ENCODE measurements at places on chromosomes 3 and 15.
A peak's percentile ranks its signal among the peaks of the same experiment; 100 is the strongest.

- DNase-seq, result no peak
These were observed 447.7 kb upstream of the DPPA4 start for GRCh38 chr3:109784852-109785631.

GRCh38 chr3:105996781-105997180 lies 128.0 kb upstream of the CBLB start:
- DNase-seq, result no peak

- no peak for DNase-seq
These were observed 38.7 kb upstream of the TNIK start for GRCh38 chr3:171498921-171499320.

- no peak for DNase-seq
These were observed 826 bp downstream of the SHC4 start for GRCh38 chr15:48962662-48963523.

DNA sequence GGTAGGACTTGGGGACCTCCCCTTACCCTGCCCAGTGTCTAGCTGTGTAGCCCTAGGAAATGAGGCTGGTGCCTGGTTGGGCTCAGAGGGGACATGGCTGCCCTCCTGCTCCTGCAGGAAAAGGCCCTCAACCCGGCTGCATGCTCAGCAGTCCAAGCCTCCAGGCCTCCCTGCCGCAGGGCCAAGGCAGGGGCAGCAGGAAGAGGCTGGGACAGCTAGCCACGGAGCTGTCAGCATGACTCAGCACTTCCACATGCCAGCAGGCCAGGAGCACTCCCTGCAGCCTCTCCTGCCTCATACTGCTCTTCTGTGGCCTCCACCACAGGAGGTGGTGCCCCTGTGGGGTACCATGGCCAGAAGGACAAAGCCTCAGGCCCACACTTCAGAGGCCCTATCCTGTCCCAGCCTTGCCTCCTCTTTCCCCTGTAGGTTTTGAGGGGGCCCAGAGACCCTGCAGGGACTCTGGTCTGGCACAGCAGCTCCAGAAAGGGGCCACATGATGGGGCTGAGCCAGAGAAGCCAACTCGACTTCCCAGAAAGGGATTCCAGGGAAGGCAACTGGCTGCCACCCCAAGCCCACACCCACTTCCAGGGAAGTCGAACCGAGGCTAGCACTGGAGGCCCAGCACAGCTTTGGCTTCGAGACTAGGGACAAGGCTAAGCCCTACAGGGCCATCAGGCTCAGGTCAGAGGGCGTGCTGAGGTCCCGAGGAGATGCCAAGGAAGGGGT lies 19.5 kb downstream of the TKT start:
- peak; percentile 67 for DNase-seq

DNA sequence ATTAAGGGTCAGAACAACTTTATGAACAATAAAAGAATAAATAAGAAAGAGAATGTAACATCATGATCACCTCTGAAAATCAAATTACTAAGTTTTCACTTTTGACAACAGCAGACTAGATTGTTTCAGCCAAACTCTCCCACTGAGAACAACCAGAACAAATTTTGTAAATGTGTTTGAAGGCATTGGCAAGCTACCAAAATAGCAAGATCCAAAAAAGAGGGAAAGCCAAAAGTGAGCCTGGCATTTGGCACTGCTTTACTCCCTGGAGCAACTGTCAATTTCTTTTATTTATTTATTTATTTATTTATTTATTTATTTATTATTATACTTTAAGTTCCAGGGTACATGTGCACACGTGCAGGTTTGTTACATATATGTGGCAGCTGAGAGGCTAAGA lies 67.2 kb downstream of the CFAP44 start:
- no peak for DNase-seq

GRCh38 chr3:140334132-140334929 lies 343.5 kb upstream of the TRIM42 start:
- DNase-seq, result no peak

DNA sequence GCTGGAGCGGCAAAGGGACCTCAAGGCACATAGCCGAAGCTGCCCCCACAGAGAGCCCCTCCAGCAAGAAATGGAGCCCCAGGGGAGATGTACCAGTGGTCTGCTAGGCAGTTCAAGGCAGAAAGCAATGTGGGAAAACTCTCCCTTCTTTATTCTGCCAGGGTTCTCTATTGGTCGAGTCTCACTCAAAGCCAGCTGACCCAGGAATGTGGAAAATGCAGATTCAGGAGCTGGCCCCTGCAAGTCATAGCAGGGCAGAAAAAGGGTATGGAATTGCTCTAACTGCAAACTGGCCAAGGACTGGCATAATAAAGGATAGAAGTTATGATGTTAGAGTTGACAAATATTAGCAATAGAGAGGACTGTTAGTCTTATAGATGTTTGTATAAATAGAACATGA lies 4.0 kb upstream of the TOPAZ1 start:
- no peak for DNase-seq

- no peak for DNase-seq
These were observed 64.5 kb upstream of the CCR4 start for GRCh38 chr3:32886911-32887310.

- no peak for DNase-seq
These were observed 251.0 kb downstream of the ROBO1 start for GRCh38 chr3:79516795-79517194.

DNA sequence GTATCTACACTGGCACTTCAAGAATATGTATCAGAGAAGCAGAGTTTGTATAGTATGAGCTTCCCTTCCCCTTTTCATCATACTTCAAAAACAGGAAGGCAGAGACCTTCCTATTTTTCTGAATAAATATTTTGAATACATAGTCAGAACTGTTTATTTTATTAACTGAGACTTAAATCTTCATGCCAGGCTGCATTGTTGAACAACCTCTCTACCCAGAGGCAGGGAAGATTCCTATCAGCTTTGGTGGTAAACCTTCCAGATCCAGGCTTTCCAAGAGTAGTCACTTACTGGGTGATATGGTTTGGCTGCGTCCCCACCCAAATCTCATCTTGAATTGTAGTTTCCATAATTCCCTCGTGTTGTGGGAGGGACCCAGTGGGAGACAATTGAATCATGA lies 217.4 kb upstream of the ATP11B start:
- DNase-seq, result no peak

DNA sequence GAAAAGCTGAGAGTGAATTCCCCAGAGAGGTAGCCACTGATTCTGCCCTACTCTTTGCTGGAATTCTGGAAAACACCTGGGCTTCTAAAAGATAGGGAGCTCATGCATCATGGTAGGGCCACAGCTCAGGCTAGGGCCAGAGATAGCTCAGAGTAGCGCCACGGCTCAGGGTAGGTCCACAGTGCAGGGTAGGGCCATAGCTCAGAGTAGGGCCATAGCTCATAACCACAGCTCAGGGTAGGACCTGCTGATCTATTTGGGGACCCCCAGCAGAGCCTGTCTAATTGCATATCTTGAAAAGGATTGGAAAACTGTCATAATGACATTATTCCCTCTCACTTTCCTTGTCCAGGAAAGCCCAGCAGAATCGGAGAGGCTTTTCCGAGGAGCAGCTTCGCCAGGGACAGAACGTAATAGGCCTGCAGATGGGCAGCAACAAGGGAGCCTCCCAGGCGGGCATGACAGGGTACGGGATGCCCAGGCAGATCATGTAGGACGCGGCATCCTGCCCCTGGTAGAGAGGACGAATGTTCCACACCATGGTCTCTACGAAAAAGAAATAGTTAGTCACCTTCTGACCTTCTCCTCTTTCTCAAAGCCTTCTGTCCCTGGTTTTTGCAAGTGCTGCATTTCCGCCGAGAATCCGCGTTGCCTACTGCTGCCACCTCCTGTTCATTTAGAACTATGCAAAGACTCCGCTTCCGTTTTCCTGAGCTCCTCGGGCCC lies 14.5 kb downstream of the TAGLN3 start:
- DNase-seq, result no peak

- no peak for DNase-seq
These were observed 47.7 kb downstream of the PXYLP1 start for GRCh38 chr3:141279077-141279967.

- no peak for DNase-seq
These were observed 64.2 kb upstream of the PYGO1 start for GRCh38 chr15:55652359-55652758.

DNA sequence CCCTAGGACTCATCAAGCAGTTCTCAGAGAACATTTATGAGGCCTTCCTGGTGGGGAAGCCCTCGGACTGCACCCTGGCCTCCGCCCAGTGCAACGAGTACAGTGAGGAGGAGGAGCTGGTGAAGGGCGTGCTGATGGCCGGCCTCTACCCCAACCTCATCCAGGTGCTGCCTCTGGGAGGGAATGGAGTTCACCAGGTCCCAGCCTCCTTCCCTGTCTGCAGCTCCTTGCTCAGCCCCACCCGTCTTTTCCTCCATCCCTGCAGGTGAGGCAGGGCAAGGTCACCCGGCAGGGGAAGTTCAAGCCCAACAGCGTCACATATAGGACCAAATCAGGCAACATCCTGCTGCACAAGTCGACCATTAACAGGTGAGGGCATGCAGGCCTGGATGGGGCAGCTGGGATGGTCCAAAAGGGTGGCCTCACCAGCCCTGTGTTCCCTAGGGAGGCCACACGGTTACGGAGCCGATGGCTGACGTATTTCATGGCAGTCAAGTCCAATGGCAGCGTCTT lies 46.3 kb downstream of the DHX30 start:
- DNase-seq, result no peak

GRCh38 chr3:10835406-10835805 lies 19.4 kb downstream of the SLC6A11 start:
- DNase-seq, result no peak

GRCh38 chr3:51328206-51328605 lies 56.9 kb upstream of the MANF start:
- DNase-seq, result no peak

DNA sequence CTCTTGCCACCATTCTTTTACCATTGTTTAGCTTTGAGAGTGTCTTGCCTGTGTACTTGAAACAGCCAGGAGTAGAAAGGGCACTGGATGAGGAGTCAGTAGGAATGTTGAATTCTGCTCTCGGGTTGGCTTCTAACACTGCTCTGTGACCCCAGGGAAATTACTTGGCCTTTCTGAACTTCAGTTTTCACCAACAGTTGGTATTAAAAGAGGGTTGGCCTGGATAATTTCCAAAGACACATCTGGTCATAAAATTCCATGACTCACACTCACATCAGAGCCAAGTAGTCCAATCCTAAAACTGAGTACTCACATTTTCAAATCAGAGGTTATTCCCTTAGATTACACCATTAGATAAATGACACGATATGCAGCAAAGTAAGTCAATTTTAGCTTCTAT lies 141.6 kb downstream of the ECT2 start:
- no peak for DNase-seq

- peak; percentile 66 for DNase-seq
These were observed 9.2 kb upstream of the ATP8B4 start for GRCh38 chr15:50128266-50128665.

- peak; percentile 0 for DNase-seq
These were observed 121.6 kb downstream of the TFDP2 start for GRCh38 chr3:142027735-142028134.

GRCh38 chr15:93523481-93523880 lies 434.5 kb upstream of the RGMA start:
- DNase-seq, result no peak

- no peak for DNase-seq
These were observed 132.5 kb downstream of the MAP2K5 start for GRCh38 chr15:67674983-67675382.

DNA sequence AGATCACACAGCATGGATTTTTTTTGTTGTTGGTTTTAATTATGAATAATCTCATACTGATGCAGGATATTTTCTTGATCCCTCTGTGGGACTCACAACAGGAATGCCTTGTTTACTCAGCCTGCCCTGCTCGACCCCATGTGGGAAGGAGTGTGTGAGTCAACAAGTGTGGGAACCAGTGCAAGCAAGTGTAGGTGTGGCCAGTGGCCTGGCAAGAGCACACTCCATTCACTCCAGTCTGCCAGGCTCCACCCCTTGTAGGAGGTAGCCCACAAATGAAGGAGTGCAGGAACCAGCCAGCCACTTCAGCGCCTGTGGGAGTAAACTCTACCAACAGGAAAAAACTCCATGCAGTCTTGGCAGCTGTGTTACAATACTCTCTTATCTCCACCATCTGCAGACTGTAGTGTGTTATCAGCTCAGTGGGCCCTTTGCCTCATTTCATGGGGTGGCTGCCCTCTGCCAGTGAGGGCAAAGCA lies 393.6 kb downstream of the OTOL1 start:
- no peak for DNase-seq

DNA sequence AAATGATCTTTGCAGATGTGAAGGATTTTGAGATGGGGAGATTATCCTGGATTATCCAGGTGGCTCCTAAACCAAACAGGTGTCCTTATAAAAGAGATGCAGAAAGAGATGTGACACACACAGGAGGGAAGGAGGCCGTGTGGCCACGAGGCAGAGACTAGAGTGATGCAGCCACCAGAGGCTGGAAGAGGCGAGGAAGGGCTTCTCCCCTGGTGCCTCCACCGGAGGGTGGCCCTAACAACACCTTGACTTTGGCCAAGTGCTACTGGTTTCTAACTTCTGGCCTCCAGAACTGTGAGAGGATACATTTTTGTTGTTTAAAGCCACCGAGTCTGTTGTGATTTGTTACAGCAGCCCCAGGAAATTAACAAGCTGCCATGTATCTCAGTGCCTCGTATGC lies 127.1 kb downstream of the ASB7 start:
- DNase-seq, result no peak

GRCh38 chr3:81530180-81530939 lies 231.1 kb downstream of the GBE1 start:
- no peak for DNase-seq

GRCh38 chr15:68888419-68888818 lies 41.9 kb upstream of the SPESP1 start:
- DNase-seq, result no peak

- DNase-seq, result peak; percentile 66
These were observed at the start of gene ZNF660 for GRCh38 chr3:44584646-44585501. Gene ZNF660 (plus strand): TSS chr3:44584964. CDS start chr3:44594194, 9,230 bp downstream.

DNA sequence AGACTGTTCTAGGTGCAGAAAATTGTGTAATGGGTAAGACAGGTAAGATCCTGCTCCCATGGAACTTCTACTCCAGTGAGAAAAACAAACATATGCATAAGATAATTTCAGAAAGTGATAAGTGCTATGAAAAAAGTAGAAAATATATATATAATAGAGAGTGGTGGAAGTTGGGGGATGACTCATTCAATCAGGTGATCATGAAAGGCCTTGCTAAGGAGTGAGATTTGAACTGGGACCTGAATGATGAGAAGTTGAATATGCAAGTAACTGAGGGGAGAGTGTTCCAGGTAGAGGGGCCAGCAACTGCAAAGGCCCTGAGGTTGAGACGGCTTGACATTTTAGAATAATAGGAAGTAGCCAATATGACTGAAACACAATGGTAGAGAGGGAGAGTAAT lies 92.3 kb upstream of the TNIK start:
- no peak for DNase-seq

- no peak for DNase-seq
These were observed 420.6 kb downstream of the TUSC7 start for GRCh38 chr3:117130222-117130621.

DNA sequence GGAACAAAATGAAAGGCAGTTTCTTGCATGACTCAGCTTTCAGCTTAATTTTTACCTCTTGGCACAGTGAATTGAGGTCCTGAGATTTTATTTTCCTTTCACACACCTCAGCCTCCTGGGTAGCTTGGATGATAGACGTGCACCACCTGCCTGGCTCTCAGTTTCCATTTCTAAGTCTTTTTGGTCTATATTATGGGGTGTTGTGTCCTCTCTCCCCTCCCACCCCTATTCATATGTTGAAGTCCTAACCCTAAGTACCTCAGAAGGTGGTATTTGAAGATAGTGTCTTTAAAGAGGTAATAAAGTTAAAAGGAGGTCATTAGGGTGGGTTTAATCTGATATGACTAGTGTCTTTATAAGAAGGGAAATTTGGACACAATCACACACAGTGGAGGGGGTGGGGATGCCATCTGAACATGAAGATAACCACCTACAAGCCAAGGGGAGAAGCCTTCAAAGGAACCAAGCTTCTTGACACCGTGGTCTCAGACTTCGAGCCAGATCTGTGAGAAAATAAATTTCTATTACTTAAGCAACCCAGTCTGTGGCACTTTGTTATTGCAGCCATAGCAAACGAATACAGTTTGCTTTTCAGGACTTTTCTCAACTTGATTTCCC lies 85.2 kb downstream of the STRIT1 start:
- DNase-seq, result no peak
